Nasal cavity respiratory epithelium epithelial cell of viscerocranial mucosa (primary cell): ENCODE measurements at places on chromosomes 1 and 21. TPM values are rescaled to one million over a fixed set of nuclear protein-coding genes. Genes with fewer than 3 reads are reported as not detected.

OR2T2 gene
- total RNA-seq, result not detected in 2 replicates

PARS2 gene
- 5.5 and 6.7 TPM in 2 replicates for total RNA-seq

PRDM16 gene
- 0.21 and 0.34 TPM in 2 replicates for total RNA-seq

PTGFR gene
- 0.07 TPM in 1 of 2 replicates, not detected in the other for total RNA-seq

DIO1 gene
- total RNA-seq, result not detected in 2 replicates

CYP4A22 gene
- not detected in 2 replicates for total RNA-seq

SLC2A5 gene
- 0.34 and 0.50 TPM in 2 replicates for total RNA-seq

PRKCZ gene
- total RNA-seq, result 33.8 and 42.1 TPM in 2 replicates

CYP4A11 gene
- not detected in 2 replicates for total RNA-seq

NDUFV3 gene
- 40.4 and 50.6 TPM in 2 replicates for total RNA-seq

LYPD8 gene
- not detected in 2 replicates for total RNA-seq

USH2A gene
- total RNA-seq, result not detected in 2 replicates

CYP4Z1 gene
- total RNA-seq, result 0.07 TPM in 1 of 2 replicates, not detected in the other

TSHB gene
- total RNA-seq, result not detected in 2 replicates

TRIM45 gene
- 1.0 and 3.8 TPM in 2 replicates for total RNA-seq

GSTM5 gene
- total RNA-seq, result not detected in 2 replicates

KRTAP10-11 gene
- total RNA-seq, result not detected in 2 replicates

OR11L1 gene
- total RNA-seq, result not detected in 2 replicates

MRPL37 gene
- total RNA-seq, result 40.8 and 49.9 TPM in 2 replicates

NPHS2 gene
- total RNA-seq, result not detected in 2 replicates

AIM2 gene
- not detected in 2 replicates for total RNA-seq

MLLT11 gene
- total RNA-seq, result 1.7 and 3.3 TPM in 2 replicates

NBPF6 gene
- under 0.01 TPM in 1 of 2 replicates, not detected in the other for total RNA-seq

DPT gene
- not detected in 2 replicates for total RNA-seq

CA6 gene
- not detected in 2 replicates for total RNA-seq

PRKAA2 gene
- total RNA-seq, result 0.68 and 7.8 TPM in 2 replicates

SLC22A15 gene
- 34.2 and 38.5 TPM in 2 replicates for total RNA-seq

TSACC gene
- total RNA-seq, result 0.34 and 0.36 TPM in 2 replicates

ERICH3 gene
- not detected in 2 replicates for total RNA-seq

TMEM269 gene
- total RNA-seq, result 0.07 and 0.34 TPM in 2 replicates

UQCRH gene
- 214 and 239 TPM in 2 replicates for total RNA-seq

ANGPTL1 gene
- total RNA-seq, result not detected in 2 replicates

ECE1 gene
- 51.6 and 194 TPM in 2 replicates for total RNA-seq

F11R gene
- total RNA-seq, result 210 and 292 TPM in 2 replicates

GJA5 gene
- total RNA-seq, result under 0.01 TPM in 1 of 2 replicates, not detected in the other

ESRRG gene
- 0.21 TPM in 1 of 2 replicates, not detected in the other for total RNA-seq

TTLL7 gene
- total RNA-seq, result 1.0 and 3.6 TPM in 2 replicates

DISP3 gene
- total RNA-seq, result 2.0 TPM in 1 of 2 replicates, not detected in the other

MAP3K7CL gene
- 4.1 and 4.9 TPM in 2 replicates for total RNA-seq

SH2D5 gene
- total RNA-seq, result 39.8 and 51.6 TPM in 2 replicates

SLC45A1 gene
- total RNA-seq, result 0.07 TPM in 1 of 2 replicates, not detected in the other

OR2T6 gene
- not detected in 2 replicates for total RNA-seq

FOXD2 gene
- total RNA-seq, result under 0.01 and 0.07 TPM in 2 replicates
